ENCODE measurements at places on chromosomes 16 and 17. TPM values are rescaled to one million over a fixed set of nuclear protein-coding genes. Genes with fewer than 3 reads are reported as not detected.

PMFBP1 gene
- 1.4 TPM for total RNA-seq

IQCK gene
- 18.1 TPM for total RNA-seq

TEX19 gene
- total RNA-seq, result not detected

KCNH6 gene
- total RNA-seq, result not detected

DNA sequence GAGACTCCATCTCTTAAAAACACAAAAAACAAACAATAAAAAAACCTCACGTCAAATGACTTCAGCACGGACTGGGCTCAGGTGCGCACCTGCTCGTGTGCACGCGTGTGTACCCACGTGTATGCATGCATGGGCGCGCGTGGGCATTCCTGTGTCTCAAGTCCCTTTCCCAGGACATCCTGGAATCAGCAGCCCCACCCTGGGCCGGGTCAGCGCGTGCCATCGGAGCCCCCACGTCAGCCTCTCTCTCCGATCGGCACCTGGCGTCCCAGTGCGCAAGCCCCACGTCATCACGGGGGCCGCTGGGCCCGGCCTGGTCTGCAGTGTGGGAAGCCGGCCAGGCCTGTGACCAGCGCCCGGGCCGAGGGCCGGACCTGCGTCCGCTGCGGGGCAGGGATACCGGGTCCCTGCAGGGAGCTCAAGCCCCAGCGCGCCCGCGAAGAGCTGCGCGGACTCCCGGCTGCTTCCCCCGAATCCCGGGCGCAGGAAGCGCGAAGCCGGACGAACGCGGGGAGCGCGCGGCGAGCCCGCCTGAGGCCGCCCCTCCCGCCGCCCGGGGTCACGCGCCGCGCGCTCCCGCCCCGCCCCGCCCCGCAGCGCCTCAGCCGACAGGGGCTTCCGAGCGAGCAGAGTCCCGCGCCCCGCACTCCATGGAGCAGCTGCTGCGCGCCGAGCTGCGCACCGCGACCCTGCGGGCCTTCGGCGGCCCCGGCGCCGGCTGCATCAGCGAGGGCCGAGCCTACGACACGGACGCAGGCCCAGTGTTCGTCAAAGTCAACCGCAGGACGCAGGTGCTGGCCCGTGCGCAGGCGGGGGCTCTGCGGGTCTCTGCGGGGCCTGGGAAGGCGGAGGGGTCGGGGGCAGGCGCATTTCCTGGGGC, at the start of gene FN3K:
TSS of gene FN3K (plus strand) at position 629 of the 880 bp plus-strand sequence. CDS start at position 651, 22 bp downstream.
- peak; percentile 54 for DNase-seq

DNA sequence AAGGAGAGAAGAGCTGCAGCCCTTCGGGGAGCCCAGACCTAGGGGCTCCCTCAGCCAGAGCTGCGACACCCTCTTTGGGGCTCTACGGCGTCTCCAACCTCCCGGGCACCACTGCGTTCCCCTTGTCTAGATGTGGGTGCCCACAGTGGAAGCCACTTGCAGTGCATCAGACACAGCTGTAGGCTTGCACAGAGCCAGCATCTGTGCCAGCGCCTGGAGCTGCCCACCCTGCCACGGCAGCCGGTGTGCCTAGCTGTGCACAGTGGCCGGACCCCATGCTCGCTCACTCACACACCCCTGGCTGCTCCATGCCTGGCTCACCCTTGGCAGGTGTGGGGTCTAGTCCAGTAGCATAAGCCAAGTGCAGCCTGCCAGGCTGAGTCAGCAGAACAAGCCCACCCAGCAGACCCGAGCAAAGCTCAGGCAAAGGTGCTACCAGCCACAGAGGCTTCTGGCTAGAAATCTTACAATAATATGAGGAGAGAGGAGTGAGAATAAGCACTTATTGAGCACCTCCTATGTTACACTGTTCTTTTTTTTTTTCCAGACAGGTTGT, 12.9 kb upstream of the KDM8 start:
- DNase-seq, result no peak

DNA sequence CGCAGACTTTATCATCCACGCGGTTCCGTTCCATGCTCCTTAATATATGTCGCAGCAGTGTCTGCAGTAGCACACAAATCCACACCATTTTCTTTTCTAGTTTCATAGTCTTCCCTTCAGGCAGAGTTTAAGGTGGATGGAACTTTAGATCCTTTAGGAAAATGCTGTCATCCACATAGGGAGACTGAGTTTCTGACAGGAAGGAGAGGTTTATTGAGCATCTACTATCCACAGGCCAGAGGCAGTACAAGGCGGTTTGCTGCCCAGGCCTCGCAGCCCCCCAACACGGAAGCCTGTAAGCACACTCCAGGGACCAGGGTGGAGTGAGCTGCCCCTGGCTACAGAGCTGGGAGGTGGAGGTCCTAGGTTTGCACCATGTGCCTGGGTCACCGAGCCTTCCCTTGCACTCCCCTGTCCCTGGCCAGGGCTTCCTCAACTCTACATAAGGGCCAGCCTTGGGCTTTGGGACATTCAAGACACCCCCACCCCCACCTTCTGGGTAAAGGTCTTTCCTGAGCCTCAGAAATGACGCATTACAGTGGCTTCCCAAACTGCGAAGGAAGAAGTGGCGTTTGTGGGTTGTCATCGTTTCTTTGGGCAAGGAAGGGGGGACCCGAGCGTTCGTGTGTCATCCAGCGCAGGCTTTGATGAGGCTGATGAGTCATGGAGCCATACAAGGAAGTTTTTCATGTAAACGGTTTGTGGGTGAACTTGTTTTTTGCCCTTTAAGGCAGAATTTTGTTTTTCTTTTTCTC, 146.5 kb upstream of the PLCG2 start:
- no peak for DNase-seq

GRCh38 chr17:64750891-64751677, 89.0 kb upstream of the SMURF2 start:
- DNase-seq, result no peak

PDP2 gene
- 20.5 TPM for total RNA-seq

PRKCB gene
- 0.29 TPM for total RNA-seq

All from uterus (tissue), 4 donors.